ENCODE measurements at places on chromosomes 16 and 17.

DNA sequence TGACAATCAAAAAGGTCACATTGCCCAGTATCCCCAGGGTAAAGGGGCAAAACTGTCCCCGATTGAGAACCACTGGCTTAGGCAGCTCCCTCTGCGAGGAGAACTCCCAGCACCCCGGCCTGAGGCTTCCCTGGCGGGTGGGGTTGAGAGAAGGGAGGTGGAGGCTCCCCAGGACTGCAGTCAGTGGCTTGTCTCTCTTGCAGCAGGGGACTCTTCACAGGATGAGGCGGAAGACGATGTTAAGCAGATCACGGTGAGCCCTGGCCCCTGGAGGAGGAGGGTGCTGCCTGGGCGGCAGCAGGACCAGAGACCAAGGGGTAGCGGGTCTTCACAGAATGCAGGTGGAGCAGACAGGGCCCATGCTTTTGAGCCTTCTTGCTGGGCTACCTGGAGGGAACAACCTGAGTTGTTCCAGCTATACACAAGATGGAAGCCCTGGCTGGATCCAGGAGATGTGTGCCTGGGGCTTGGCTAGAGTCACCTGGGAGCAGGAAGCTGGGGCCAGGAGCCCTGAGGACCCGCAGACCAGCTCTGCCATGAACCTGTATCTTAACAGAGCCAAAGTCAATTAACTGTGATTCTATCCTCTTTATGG, 16.8 kb downstream of the POLR3E start:
- no peak for DNase-seq

GRCh38 chr17:57604771-57605674, 140.1 kb downstream of the CCDC182 start:
- DNase-seq: no peak

DNA sequence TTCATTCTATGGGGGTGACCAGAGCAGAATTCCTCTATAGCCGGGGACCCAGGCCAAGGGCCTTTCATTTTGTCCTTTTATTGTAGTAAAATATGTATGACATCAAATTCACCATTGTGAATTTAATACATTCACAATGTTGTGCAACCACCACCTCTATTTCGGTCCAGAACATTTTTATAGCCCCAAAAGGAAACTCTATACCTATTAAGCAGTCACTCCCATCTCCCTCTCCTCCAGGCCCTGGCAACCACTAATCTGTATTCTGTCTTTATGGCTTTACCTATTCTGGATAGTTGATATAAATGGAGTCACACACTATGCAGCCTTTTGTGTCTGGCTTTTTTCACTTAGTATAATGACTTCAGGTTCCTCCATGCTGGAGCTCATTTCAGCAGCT, 9.7 kb upstream of the TNS4 start:
- no peak for DNase-seq

- no peak for DNase-seq
Observed at GRCh38 chr16:67457611-67458010, 23.3 kb downstream of the ATP6V0D1 start.

GRCh38 chr17:65545705-65546523, 15.5 kb downstream of the AXIN2 start:
- no peak for DNase-seq

DNA sequence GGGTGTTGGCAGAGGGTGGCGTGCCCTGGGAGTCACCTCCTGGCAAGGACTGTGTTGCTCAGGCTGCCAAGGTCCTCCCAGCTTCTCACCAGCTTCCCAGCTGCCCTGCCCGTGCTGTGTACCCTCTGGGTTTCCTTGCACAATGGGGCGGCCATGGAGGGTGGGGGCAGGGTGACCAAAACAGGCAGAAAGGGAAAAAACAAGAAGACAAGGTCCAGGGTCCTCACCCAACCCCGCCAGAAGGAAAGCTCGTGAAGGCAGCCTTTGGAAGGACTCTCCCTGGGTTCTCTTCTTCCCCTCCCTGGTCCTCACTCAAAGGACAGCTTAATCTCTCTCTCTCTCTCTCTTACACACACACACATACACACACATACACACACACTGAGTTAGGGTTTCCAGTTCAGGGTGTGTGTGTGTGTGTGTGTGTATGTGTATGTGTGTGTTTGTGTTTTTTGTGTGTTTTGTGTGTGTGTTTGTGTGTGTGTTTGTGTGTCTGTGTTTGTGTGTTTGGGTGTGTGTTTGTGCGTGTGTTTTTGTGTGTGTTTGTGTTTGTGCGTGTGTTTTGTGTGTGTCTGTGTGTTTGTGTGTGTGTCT, 2.0 kb downstream of the SLC13A5 start:
- DNase-seq: no peak
